ENCODE measurements at places on chromosomes 16 and 17. TPM values are rescaled to one million over a fixed set of nuclear protein-coding genes. Genes with fewer than 3 reads are reported as not detected.

GRCh38 chr17:42866631-42867575 is 15.9 kb downstream of the AOC3 start:
- DNase-seq, result no peak
- no peaks in the 10 kb centered on the region for H3K4me1 ChIP-seq
- H3K27me3 ChIP-seq, result peaks cover 5% of the 10 kb centered on the region
- H3K27ac ChIP-seq, result no peak overlapping the region
- H3K4me3 ChIP-seq, result no peak overlapping the region

Gene TRPV2
- total RNA-seq, result 46.8 TPM

GRCh38 chr16:53085369-53085843 is 30.6 kb downstream of the CHD9 start:
- no peaks in the 10 kb centered on the region for H3K36me3 ChIP-seq
- no peak overlapping the region for H3K27ac ChIP-seq
- DNase-seq, result no peak
- H3K4me1 ChIP-seq, result peaks cover 5% of the 10 kb centered on the region
- H3K27me3 ChIP-seq, result no peaks in the 10 kb centered on the region

GRCh38 chr17:27892866-27893769 is at the start of gene LYRM9:
Gene LYRM9, minus strand, starts transcription at chr17:27893365. Its CDS starts 10,671 bp downstream, at chr17:27882694.
- H3K27me3 ChIP-seq, result peaks cover 27% of the 10 kb centered on the region
- peak; percentile 89 for DNase-seq
- peak within 1 kb of the TSS; percentile 66 for H3K27ac ChIP-seq
- no peaks in the 10 kb centered on the region for H3K36me3 ChIP-seq
- peak within 1 kb of the TSS; percentile 83 for H3K4me3 ChIP-seq

Gene RAMP2
- not detected for total RNA-seq

DNA sequence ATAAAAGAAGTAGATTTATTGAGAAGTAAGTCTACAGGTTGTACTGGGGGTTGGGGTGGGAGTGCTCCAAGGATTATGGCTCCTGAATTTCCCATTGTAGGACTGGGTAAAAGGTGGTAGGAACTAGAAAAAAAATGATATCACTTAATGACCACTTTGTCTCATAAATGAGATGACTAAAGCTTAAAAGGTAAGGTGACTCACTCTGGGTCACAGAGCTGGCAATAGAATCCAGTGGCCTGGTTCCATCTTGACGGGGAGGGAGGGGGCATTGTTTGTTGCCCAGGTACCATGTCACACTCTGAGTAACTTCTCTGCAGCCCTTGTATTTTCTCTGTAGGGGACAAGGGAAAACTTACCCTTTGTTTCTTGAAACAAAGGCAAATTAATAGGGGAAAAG is 126.1 kb downstream of the PITPNC1 start:
- H3K4me1 ChIP-seq, result peaks cover 7% of the 10 kb centered on the region
- H3K36me3 ChIP-seq, result peaks cover 3% of the 10 kb centered on the region
- no peak for DNase-seq
- H3K27me3 ChIP-seq, result peaks cover 4% of the 10 kb centered on the region

Gene TAT
- total RNA-seq, result not detected

Gene AATK
- 0.48 TPM for total RNA-seq

GRCh38 chr17:81992306-81993102 is 15.1 kb downstream of the ASPSCR1 start:
- H3K4me1 ChIP-seq, result no peaks in the 10 kb centered on the region
- no peak overlapping the region for H3K4me3 ChIP-seq
- no peak overlapping the region for H3K27ac ChIP-seq
- H3K27me3 ChIP-seq, result no peaks in the 10 kb centered on the region
- H3K36me3 ChIP-seq, result no peaks in the 10 kb centered on the region
- DNase-seq, result no peak

DNA sequence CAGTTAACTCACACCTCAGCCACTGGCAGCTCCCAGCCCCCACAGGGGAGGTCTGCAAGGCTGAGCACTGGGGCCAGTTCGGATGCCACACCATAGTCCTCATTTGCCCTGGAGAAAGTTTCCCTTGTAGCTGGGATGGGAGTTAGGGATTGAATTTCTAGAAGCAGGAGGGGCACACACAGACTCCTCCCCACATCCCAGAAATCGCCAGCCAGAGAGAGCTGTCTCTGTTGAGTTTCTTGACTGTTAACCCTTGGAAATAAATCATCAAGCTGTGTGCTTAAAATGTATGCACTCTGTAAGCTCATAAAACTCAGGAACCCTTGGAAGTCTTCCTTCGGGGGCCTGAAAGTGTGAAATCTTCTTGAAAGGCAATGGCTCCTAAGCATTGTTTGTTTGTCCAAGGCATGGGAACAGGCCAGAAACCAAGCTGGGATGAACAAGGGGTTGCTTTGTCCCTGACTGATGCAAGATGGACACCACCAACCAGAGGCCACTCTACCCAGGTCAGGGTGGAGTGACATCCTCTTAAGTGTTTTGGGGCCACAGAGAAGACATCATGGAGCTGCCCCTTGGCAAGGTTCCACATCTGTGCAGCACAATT is 394 bp upstream of the PRM3 start:
- H3K27me3 ChIP-seq, result peaks cover 2% of the 10 kb centered on the region
- no peak overlapping the region for H3K4me3 ChIP-seq
- H3K4me1 ChIP-seq, result no peaks in the 10 kb centered on the region
- no peak for DNase-seq
- H3K36me3 ChIP-seq, result no peaks in the 10 kb centered on the region

DNA sequence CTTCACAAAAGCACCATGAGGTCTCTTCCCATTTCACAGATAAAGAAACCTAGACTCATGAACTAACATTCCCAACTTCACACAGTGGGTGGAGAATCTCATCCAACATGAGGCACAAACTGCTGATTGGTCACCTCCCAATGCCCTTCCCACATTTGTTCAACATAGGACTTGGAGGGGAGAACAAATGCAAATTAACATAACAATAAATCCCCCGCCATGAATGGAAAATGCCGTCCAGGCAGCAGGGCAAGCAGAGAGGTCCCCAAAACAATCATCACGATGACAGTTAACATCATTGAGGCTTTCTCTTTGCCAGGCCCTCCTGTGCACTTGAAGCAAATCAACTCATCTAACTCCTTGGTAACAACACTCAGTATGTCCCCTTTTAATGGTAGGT is 185.3 kb downstream of the TMEM132E start:
- H3K36me3 ChIP-seq, result no peaks in the 10 kb centered on the region
- H3K27me3 ChIP-seq, result peaks cover 2% of the 10 kb centered on the region
- no peaks in the 10 kb centered on the region for H3K4me1 ChIP-seq
- H3K4me3 ChIP-seq, result no peak overlapping the region
- no peak overlapping the region for H3K27ac ChIP-seq
- DNase-seq, result no peak

Gene SLC39A11
- 20.2 TPM for total RNA-seq

DNA sequence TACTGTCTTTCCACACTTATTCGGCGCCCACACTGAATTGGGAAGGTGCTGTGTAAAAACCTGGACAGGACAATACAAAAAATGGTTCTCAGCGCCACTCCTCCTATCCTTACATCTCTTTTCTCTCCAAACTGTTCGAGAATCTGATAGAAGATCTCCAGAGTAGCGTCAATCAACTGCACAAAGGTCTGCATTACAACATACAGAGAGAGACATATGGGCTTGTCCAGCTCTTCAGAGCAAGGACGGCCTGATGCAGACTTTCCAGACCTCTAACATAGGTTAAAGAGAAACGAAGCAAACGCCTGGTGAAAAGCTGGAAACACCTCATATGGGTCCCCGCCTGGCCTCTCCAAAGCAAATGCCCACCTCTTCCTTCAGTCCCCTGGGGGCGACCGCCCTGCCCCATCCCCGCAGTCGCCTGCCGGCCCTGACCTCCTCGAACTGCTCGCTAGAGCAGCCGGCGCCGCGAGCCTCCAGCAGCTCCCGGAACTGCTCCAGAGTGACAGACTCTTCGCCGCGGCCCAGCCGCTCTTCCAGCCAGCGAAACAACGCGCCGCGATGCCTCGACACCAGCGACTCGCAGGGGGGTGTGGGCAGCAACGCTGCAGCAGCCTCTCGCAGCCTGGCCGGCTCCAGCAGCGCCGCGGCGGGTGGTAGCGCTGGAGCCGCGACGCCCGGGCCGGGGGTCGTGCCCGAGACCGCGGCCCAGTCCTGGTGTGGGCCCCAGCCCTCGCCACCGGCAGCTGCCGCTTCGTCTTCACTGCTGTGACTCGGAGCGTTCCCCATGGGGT is 526 bp downstream of the ZZEF1 start:
- peaks cover 10% of the 10 kb centered on the region for H3K36me3 ChIP-seq
- peaks cover 32% of the 10 kb centered on the region for H3K4me1 ChIP-seq
- H3K4me3 ChIP-seq, result peak overlapping the region; percentile 98
- H3K27ac ChIP-seq, result peak overlapping the region; percentile 67

Gene GNPTG
- total RNA-seq, result 24.1 TPM

GRCh38 chr17:41382394-41382793 is 288 bp upstream of the KRT34 start:
- no peaks in the 10 kb centered on the region for H3K4me1 ChIP-seq
- DNase-seq, result no peak
- no peak overlapping the region for H3K27ac ChIP-seq
- peaks cover 5% of the 10 kb centered on the region for H3K27me3 ChIP-seq
- no peaks in the 10 kb centered on the region for H3K36me3 ChIP-seq

GRCh38 chr17:32995416-32996045 is 3.9 kb downstream of the SPACA3 start:
- H3K27me3 ChIP-seq, result peaks cover 17% of the 10 kb centered on the region
- H3K27ac ChIP-seq, result no peak overlapping the region
- H3K36me3 ChIP-seq, result no peaks in the 10 kb centered on the region
- H3K4me1 ChIP-seq, result peaks cover 12% of the 10 kb centered on the region
- no peak for DNase-seq
- no peak overlapping the region for H3K4me3 ChIP-seq

- H3K4me1 ChIP-seq, result peaks cover 8% of the 10 kb centered on the region
- no peak overlapping the region for H3K27ac ChIP-seq
- H3K27me3 ChIP-seq, result peaks cover 1% of the 10 kb centered on the region
Measured at GRCh38 chr17:32609884-32610650, 123.3 kb downstream of the CDK5R1 start.

Gene FOXN1
- total RNA-seq, result not detected

DNA sequence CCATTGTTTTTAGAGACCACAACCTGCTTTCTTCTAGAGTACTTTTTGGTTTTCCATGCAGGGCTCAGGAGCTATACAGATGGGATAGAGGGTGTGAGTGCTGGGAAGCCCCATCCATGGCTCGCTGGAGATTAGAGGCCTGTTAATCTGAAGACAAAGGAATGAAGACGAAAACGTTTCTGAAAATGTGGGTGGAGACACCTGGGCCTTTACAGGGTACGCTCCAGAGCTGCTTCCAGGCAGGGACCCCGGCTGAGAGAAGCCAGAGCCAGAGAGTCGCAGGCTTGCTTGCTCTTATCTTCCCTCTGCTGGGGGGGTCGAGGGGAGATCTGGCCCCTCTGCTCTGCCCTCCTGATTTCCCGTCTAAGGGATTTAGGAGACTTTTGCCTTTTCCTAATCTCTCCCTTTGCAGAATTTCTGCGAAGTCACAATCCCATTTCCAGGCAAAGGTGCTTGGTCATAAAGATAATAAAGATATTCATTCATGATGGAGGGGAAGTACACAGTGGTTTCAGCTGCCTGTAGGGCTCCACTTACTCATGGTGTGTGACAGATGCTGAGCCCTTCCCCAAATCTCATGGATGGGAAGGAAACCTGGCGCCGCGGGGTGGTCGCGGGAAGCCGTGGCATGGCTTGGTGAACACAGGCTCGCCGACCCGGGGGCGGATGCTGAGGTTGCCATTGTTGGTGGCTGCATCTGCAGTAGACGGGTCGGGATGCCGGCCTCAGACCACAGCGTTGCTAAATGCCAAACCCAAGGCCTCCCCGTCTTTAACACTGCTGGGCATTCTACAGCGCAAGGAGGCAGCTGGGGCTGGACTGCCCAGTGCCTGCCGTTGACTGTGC is 4.8 kb upstream of the SOCS3 start:
- peaks cover 19% of the 10 kb centered on the region for H3K4me1 ChIP-seq
- peaks cover 1% of the 10 kb centered on the region for H3K36me3 ChIP-seq
- H3K4me3 ChIP-seq, result no peak overlapping the region
- no peak overlapping the region for H3K27ac ChIP-seq
- peaks cover 14% of the 10 kb centered on the region for H3K27me3 ChIP-seq

GRCh38 chr16:85569615-85570212 is 43.4 kb upstream of the GSE1 start:
- peaks cover 51% of the 10 kb centered on the region for H3K4me1 ChIP-seq
- H3K36me3 ChIP-seq, result peaks cover 40% of the 10 kb centered on the region
- no peak for DNase-seq
- peak overlapping the region; percentile 47 for H3K4me3 ChIP-seq
- peak overlapping the region; percentile 72 for H3K27ac ChIP-seq

GRCh38 chr17:66634193-66634592 is 200.7 kb upstream of the CACNG5 start:
- no peaks in the 10 kb centered on the region for H3K27me3 ChIP-seq
- peak overlapping the region; percentile 85 for H3K27ac ChIP-seq
- DNase-seq, result no peak
- peaks cover 70% of the 10 kb centered on the region for H3K4me1 ChIP-seq
- peaks cover 24% of the 10 kb centered on the region for H3K36me3 ChIP-seq
- peak overlapping the region; percentile 31 for H3K4me3 ChIP-seq

Gene KRT27
- not detected for total RNA-seq

Gene SLC47A1
- 0.25 TPM for total RNA-seq

DNA sequence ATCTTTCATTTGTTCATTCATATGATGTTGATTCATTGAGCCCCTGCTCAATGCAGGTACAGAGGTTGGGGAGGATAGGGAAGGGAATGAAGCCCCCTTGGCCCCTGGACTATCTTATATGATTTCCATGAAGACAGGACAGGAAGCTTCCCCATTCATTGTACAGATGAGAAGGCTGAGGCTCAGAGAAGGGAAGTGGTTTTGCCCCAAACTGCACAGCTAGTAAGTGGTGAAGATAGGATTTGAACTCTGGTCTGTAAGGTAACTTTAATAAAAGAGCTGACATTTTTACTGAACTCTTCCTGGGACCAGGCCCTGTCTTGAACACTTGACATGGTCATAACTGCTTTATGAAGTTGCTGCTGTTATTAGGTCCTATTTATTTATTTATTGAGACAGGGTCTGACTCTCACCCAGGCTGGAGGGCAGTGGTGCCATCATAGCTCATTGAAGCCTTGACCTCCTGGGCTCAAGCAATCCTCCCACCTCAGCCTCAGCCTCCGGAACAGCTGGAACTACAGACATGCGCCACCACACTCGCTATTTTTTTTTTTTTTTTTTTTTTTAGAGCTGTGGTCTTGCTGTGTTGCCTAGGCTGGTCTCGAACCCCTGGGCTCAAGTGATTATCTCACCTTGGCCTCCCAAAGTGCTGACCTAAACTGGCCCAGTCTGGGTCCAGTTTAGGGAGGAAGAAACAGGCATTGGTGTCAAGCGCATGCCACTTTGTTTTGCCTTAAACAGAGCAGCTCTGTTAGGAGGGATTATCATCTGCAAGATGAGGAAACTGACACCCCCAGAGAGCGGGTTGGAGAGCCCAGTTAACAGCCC is 5.0 kb downstream of the CTF1 start:
- peaks cover 35% of the 10 kb centered on the region for H3K4me1 ChIP-seq
- DNase-seq, result no peak
- H3K27ac ChIP-seq, result peak overlapping the region; percentile 29

DNA sequence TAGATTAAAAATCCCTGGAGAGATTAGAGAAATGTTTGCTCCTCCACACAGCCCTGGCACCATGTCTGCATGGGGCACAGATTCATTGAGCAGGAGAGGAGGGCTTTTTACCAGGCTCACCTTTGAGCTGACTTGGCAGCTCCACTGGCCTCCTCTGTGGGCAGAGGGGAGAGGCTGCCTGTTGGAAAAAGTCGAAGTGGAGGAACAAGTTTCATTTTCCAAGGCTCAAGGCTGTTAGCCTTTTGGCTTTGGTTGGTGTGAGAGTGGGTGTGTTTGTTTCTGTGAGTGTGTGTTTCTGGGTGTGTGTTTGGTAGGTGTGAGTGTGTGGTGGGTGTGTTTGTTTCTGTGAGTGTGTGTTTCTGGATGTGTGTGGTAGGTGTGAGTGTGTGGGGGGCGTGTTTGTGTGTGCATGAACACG is 5.6 kb downstream of the TMEM238L start:
- no peaks in the 10 kb centered on the region for H3K36me3 ChIP-seq
- no peak overlapping the region for H3K4me3 ChIP-seq
- no peak for DNase-seq
- H3K4me1 ChIP-seq, result no peaks in the 10 kb centered on the region
- no peaks in the 10 kb centered on the region for H3K27me3 ChIP-seq
